ENCODE measurements at places on chromosomes 6 and 20.

DNA sequence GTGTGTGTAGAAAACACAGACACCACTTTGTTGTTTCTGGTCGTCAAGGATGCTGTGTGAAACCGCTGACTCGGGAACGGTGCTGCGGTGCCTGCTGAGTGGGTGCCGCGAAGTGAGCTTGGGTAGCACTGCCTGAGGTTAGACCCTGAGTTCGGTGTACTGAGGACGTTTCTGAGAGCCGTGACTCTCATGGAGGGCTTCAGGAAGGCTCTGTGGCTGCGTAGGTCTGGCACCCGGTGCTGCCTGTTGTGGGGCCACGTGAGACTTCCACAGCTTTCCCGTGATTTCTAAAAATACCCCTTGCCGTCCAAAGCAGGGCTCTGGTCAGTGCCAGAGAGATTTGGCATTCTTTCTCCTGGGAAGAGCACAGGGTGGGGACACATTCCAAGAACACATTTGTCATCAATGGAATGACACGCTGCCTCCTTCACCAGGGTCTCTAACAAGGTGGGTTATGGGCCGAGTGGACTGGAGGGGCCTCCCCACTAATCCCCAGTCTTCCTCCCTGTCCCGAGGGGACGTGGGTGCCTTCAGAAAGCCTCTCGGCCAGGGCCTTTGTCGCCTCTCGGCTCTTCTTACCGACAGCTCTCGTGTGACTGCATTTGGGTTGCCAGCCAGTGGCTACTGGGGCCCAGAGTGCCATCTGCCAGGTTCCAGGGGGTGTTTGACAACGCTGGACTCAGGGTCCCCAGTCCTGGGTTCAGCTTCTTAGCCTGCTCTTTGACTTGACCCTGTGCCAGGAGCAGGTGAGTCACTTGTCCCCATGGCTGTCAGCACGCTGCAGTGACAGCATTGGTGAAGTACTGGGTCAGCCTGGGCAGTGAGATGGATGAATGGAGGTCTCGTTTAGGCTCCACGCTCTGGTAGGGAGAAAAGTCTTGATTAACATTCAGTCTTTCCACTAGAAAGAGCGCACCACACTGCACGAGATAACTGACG is 62.2 kb downstream of the SYNJ2 start:
- no peak for DNase-seq

DNA sequence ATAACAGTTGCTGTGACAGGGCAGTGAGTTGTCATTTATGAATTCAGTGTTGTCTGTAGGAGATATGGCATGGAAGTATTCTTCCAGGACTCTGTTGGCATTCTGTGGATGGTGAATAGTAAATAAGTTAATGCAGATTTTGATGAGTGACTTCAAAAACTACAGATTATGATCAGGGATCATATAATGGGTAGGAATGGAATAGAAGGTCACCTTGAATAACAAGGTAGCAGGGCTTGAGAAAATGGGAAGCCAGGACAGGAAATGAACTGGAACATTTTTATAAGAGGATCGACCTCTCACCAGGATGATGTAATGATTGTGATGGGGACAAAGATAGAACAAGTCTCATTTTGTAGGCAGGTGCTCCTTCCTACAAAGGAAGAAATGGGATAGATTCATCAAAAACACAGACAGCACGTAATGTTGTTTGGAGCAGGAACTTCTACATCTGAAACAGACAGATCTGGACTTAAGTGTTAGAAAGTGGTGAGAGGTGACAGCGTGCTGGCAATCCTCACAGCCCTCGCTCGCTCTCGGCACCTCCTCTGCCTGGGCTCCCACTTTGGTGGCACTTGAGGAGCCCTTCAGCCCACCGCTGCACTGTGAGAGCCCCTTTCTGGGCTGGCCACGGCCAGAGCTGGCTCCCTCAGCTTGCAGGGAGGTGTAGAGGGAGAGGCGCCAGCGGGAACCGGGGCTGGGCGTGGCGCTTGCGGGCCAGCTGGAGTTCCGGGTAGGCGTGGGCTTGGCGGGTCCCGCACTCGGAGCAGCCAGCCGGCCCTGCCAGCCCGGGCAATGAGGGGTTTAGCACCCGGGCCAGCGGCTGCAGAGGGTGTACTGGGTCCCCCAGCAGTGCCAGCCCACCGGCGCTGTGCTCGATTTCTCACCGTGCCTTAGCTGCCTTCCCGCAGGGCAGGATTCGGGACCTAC is 30.8 kb upstream of the SSR1 start:
- no peak for DNase-seq

- DNase-seq, result no peak
Observed at GRCh38 chr6:32212076-32212760, 11.6 kb downstream of the NOTCH4 start.

DNA sequence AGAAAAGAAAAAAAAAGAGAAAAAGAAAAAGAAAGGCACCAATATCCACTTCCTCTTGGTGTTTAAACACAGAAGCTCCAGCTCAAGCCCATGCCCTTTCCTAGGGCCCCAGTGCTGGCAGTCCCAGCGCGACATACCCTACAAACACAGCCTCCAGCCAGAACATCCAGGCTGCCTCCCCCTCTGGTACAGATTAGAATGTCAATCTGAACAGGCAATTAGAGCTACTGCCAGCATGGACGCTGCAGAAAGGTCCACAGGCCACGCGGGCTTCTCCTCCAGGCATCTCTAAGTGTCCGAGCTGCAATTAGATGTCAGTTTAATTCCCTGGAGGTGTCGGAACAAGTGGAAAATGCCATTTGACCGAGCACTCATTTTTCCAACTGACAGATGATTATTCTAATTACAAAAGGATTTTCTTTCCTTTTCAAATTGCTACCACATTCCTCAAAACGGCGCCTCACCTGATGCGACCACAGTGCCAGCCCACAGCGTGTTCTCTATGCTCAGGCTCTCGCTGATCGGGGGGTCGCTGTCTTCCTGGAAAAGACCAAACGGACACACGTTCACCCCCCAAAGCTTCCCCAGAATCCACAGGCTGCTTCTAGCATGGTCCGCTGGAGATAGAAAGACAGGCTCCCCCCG is 79.5 kb downstream of the ATP9A start:
- DNase-seq, result no peak

DNA sequence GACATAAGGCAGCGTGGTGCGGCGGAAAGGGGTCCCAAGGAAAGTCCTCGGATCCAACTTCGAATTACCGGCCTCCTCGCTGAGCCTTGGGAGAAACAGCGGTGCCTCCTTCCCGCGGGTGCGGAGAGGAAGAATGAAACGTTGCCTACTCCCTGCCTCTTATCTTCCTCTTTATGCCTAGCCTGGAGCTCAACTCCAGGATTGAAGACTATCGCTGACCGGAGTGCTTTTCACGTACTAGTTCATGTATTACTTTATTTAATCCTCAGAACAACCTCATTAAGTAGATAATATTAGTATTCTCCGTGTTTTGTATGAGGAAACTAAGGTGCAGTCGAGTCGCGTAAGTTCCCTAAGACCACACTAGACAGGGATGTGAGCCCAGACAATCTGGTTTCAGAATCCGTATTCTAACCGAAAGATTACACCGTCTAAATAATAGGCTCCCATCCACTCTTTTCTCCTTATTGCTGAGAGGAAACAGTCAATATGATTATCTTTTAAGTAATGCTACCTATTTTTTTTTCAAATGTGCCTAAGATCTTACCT is 793 bp upstream of the PDSS2 start:
- no peak for DNase-seq

GRCh38 chr6:123467392-123467791 is 169.4 kb downstream of the TRDN start:
- DNase-seq, result no peak

DNA sequence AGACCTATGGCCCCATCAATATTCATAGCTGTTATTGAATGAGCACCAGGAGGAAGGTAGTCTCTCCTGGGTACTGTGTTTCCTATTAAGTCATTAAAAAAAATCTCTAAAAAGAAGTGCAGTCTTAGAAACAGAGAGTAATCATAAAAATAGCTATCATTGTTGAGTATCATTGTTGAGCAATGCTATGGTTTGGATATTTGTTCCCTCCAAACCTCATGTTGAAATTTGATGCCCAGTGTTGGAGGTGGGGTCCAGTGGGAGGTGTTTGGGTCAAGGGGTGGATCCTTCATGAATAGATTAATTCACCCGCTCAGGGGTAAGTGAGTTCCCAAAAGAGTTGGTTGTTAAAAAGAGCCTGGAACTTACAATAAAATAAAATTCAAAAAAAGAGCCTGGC is 88.1 kb upstream of the IYD start:
- no peak for DNase-seq

- no peak for DNase-seq
Observed at GRCh38 chr20:18585134-18585533, 2.7 kb upstream of the DTD1 start.

DNA sequence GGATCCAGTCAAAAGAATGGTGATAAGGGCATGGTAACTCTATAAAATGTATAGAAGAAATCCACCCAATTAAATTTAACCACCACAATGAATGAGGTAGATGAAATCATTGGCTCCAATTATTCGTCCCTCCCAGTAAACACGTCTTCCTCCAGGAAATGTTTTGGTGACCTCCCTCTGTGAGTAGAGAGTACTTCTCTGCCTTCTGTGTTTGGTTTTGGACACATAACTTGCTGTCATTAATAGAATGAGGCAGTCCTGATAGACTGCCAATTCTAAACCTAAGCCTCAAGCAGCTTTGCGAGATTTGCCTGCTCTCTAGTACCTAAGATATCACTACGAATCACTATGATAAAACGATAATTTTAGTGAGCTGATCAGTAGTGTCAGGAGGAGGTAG is 632.8 kb downstream of the HDGFL1 start:
- no peak for DNase-seq

- DNase-seq, result no peak
Observed at GRCh38 chr6:27294409-27294808, 17.7 kb downstream of the POM121L2 start.

DNA sequence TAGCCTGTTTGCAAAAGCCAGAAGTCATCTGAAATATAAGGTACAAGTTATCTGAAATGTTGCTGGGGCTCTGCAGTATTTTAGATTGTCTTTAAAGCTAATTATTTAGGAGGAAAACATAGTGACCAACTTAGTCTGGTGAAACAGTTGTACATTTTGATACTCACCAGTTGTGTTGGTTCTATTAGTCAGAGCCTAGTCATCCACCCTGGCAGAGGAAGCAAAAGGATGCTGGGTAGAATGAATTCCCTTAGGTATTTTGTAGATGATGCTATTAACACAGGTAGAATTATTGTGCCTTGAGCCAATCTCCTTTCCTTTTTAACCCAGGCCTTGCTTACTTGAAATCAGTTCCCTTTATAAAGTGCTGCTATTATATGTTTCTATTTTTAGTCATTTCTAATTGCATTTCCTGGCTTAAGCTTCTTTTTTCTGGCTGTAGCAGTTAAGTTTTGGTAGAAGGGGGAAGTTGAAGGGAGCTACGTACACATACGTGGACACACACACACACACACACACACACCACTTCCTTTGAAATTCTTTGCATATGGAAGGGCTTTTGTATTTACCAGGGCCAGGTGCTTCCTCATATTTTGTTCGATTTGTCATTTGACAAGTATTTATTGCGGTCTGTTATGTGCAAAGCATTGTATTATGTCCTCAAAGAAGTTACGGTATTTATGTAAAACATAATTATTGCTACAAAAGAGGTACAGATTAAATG is 82.4 kb downstream of the RTN4IP1 start:
- no peak for DNase-seq

All from NCI-H524 treated with DMSO at 0.1 percent for 48 hours (cell line).